ENCODE measurements at places on chromosomes 2 and 18.

GRCh38 chr2:188328419-188328818 lies 36.7 kb downstream of the GULP1 start:
- no peaks in the 10 kb centered on the region for H3K27me3 ChIP-seq
- no peak overlapping the region for H3K27ac ChIP-seq
- H3K4me1 ChIP-seq = peaks cover 16% of the 10 kb centered on the region
- no peak for DNase-seq
- H3K4me3 ChIP-seq = no peak overlapping the region
- no peaks in the 10 kb centered on the region for H3K36me3 ChIP-seq

GRCh38 chr2:150555611-150556356 lies 68.3 kb upstream of the RND3 start:
- DNase-seq = no peak
- no peaks in the 10 kb centered on the region for H3K4me1 ChIP-seq
- no peak overlapping the region for H3K4me3 ChIP-seq
- H3K27ac ChIP-seq = no peak overlapping the region

GRCh38 chr18:50859793-50860555 lies 18.9 kb upstream of the ME2 start:
- H3K27me3 ChIP-seq = peaks cover 3% of the 10 kb centered on the region
- H3K4me1 ChIP-seq = peaks cover 8% of the 10 kb centered on the region
- H3K27ac ChIP-seq = peak overlapping the region; percentile 33
- H3K36me3 ChIP-seq = no peaks in the 10 kb centered on the region

GRCh38 chr2:219769090-219769910 lies 141.9 kb downstream of the SLC4A3 start:
- H3K27ac ChIP-seq = no peak overlapping the region
- peaks cover 15% of the 10 kb centered on the region for H3K27me3 ChIP-seq
- peaks cover 7% of the 10 kb centered on the region for H3K4me1 ChIP-seq
- no peak for DNase-seq
- H3K4me3 ChIP-seq = no peak overlapping the region
- H3K36me3 ChIP-seq = no peaks in the 10 kb centered on the region

DNA sequence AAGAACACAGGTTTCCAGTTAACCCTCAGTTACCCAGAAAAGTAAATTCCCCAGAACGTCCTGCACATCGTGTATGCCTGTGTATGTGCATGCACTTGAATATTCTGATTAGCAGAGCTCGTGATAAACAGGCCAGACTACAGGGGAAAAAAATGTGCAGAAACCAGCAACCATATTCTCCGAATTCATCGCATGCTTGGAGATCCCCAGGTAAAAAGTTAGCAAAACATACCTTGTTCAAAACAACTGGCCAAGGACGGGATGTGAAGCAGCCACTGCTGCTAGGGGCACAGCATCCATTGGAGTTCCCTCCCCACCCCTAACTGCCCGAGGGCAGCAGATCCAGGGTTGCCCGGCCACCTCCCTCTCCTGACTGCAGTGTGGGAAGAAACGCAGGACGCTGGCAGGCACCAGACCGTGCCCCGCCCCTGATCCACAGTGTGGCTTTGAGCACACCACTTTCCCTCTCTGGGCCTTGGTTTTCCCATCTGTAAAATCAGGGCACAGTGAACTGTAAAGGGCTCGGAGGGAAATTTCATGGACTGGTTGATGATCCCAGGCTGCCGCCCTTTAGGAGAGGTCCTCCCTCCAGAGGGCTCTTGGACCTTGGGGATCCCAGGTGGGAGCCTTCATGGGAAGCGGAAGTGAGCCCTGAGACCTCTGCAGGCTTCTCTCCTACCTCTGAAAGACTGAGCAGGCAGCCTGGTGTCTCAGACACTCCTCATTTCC lies 11.9 kb upstream of the ARID5A start:
- peaks cover 39% of the 10 kb centered on the region for H3K27me3 ChIP-seq
- H3K4me1 ChIP-seq = peaks cover 2% of the 10 kb centered on the region
- no peaks in the 10 kb centered on the region for H3K36me3 ChIP-seq
- no peak for DNase-seq
- H3K4me3 ChIP-seq = no peak overlapping the region
- no peak overlapping the region for H3K27ac ChIP-seq

- peaks cover 1% of the 10 kb centered on the region for H3K36me3 ChIP-seq
- H3K27me3 ChIP-seq = no peaks in the 10 kb centered on the region
- H3K27ac ChIP-seq = no peak overlapping the region
- H3K4me3 ChIP-seq = no peak overlapping the region
Measured at GRCh38 chr2:105775809-105776559, 31.3 kb downstream of the NCK2 start.

GRCh38 chr18:76672627-76673026 lies 149.7 kb upstream of the ZNF236 start:
- no peak overlapping the region for H3K4me3 ChIP-seq
- H3K27me3 ChIP-seq = no peaks in the 10 kb centered on the region
- H3K36me3 ChIP-seq = no peaks in the 10 kb centered on the region
- no peak overlapping the region for H3K27ac ChIP-seq
- H3K4me1 ChIP-seq = peaks cover 3% of the 10 kb centered on the region
- DNase-seq = no peak

DNA sequence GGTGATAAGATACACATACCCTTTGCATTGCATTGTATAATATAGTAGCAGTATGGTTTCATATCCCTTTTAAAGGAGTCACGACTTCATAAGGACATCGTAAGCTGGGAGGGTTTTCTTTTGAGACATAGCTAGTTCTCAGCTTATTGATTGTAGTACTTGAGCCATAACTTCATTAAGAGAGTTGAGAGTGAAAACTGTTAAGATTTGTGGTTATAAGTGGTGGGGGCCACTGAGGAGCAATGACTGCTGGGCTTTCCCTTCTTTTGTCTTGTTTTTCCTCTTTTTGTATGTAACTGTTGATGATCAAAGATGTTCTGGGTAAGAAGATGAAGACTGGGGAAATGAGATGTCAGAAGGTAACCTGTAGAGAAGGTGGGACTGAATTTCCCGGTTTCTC lies 11.0 kb downstream of the EIF5B start:
- H3K4me1 ChIP-seq = peaks cover 3% of the 10 kb centered on the region
- no peaks in the 10 kb centered on the region for H3K36me3 ChIP-seq
- H3K27me3 ChIP-seq = no peaks in the 10 kb centered on the region
- H3K4me3 ChIP-seq = no peak overlapping the region

- DNase-seq = no peak
- no peaks in the 10 kb centered on the region for H3K27me3 ChIP-seq
- H3K4me3 ChIP-seq = no peak overlapping the region
- H3K4me1 ChIP-seq = no peaks in the 10 kb centered on the region
Measured at GRCh38 chr2:76625101-76625500, 897.1 kb downstream of the LRRTM4 start.

DNA sequence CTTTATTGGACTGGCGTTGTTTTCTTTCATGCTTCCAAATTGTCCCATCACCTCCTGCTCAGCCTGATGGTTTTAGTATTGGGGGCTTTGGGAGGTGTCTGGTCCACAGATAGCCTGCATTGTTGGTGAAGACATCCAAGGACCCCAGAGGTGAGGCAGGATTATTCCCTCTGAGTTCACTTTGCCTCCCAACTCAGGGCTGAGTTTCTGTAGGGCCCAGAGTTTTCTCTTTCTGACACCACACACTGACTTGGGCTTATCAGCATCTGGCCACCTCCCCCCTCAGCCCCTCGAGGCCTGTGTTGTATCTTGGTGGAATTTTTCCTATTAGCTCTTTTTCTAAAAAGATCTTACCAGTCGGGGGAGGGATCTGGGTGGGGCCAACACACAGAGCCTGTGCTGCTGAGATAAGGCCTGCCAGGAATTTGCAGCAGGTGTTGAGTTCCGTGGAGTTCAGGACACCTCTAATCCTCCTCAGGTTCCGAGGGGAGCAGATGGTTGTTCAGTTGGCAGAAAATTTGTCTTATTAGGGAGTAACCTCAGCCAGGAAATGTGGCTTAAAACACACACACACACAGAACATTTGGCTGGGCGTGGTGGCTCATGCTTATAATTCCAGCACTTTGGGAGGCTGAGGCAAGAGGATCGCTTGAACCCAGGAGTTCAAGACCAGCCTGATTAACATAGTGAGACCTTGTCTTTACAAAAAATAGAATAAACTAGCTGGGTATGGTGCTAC lies 7.3 kb downstream of the EMILIN2 start:
- H3K4me1 ChIP-seq = peaks cover 16% of the 10 kb centered on the region
- DNase-seq = no peak
- H3K27ac ChIP-seq = peak overlapping the region; percentile 37

DNA sequence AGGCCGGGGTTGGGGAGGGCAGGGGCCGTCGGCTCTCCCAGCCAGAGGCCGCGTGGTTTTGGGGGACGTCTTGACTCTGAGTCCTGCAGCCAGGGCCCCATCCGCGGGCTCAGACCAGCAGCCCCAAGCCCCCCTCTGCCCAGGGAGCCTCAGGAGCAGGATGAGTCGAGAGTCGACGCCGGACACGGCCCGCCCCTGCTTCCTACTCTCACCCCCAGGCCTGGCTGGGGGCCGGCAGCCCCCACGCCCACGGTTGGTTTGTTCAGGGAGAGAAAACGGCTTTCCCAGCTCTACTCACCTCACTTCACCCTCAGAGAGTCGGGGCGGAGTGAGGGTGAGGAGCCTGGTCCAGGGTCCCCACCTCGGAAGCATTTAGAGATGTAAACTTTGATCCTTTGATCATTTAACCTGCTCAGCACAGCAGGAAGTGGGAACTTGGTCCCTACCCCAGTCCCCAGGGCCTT lies 6.9 kb downstream of the SNORC start:
- H3K27me3 ChIP-seq = peaks cover 15% of the 10 kb centered on the region
- DNase-seq = no peak
- H3K4me1 ChIP-seq = no peaks in the 10 kb centered on the region
- no peak overlapping the region for H3K27ac ChIP-seq
- peak overlapping the region; percentile 41 for H3K4me3 ChIP-seq

DNA sequence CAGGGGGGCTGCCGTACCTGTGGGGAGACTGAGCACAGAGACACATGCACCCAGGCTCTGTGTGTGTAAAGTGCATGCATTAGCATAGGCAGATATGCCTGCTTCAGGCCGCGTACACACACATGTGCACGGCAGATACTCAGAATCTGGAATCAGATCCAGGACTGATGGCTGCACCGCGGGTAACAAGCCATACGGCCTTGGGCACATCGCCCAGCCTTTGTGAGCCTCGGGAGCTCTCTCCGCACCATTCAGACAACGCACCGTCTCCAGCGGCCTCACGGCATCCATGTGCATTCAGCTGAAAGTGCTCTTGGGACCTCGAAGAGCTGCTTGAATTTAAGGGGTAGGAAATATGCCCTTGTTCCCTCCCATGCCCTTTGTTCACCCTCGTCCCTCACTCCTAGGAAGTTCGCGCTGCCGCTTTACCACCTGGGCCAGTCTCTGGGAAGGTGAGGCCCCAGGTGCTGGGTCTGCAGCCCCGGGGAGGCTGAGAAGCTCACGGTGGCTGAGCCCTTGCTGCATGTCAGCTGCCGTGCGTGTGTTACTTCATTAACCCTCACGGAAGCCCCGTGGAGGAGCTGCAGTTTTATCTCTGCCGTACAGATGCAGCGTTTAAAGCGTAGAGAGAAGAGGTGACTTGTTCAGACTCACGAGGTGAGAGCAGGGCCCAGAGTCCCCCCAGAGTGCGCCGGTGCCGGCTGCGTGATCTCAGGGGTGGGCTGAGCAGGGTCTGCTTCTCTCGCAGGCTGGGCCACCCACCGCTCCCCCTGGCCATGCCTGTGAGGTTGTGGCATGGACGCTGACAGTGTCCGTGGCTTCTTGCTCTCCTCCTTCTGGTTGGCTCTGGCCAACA lies 377.7 kb upstream of the MYT1L start:
- H3K4me1 ChIP-seq = no peaks in the 10 kb centered on the region
- H3K36me3 ChIP-seq = no peaks in the 10 kb centered on the region
- H3K27ac ChIP-seq = no peak overlapping the region
- DNase-seq = no peak
- H3K27me3 ChIP-seq = peaks cover 28% of the 10 kb centered on the region
- H3K4me3 ChIP-seq = no peak overlapping the region

- no peak for DNase-seq
- H3K4me1 ChIP-seq = peaks cover 3% of the 10 kb centered on the region
- H3K36me3 ChIP-seq = no peaks in the 10 kb centered on the region
- no peaks in the 10 kb centered on the region for H3K27me3 ChIP-seq
- no peak overlapping the region for H3K4me3 ChIP-seq
Measured at GRCh38 chr2:32925283-32925815, 21.4 kb upstream of the LTBP1 start.

DNA sequence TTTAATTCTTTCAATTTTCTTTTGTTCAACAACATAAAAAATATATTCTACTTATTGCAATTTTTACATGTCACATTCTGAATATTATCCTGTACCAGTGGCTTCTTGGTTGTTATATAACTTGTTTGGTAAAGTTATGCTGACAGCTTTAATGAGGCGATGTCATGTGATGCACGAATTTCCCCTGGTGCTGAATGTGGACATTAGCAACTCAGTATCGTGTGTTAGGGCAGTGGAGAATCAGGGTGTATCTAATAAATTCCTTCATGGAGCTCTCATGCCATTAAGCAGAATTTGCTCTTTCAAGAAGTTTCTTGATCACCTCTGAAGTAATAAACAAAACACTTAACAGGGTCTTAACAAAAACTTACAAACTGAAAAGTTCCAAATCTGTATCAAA lies 99.6 kb upstream of the DNMT3A start:
- no peak overlapping the region for H3K4me3 ChIP-seq
- no peak for DNase-seq
- peaks cover 6% of the 10 kb centered on the region for H3K4me1 ChIP-seq
- no peaks in the 10 kb centered on the region for H3K27me3 ChIP-seq
- no peak overlapping the region for H3K27ac ChIP-seq

DNA sequence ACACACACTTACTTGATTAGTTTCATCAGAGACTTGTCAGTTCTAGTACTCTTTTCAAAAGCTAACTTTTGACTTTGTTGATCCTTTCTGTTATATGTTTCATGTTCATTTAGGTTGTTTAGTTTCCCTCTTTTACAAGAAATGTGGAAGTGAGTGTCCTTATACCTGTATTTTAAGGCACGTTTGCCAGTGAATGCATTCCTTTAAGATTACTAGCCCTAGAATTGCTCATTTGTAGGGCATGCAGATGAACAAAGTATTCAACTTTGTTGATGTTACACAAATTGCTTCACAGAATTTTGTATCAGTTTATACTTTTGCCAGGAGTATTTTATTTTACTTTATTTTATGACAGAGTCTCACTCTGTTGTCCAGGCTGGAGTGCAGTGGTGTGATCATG lies 6.3 kb downstream of the IL1RL2 start:
- H3K4me3 ChIP-seq = no peak overlapping the region
- no peak overlapping the region for H3K27ac ChIP-seq
- H3K4me1 ChIP-seq = peaks cover 12% of the 10 kb centered on the region
- peaks cover 15% of the 10 kb centered on the region for H3K27me3 ChIP-seq
- no peaks in the 10 kb centered on the region for H3K36me3 ChIP-seq
- DNase-seq = no peak

All from progenitor cell of endocrine pancreas (in vitro differentiated cells).